ENCODE measurements at places on chromosomes 4 and X.

- DNase-seq = no peak
Observed at GRCh38 chrX:69027181-69028005, 137.9 kb downstream of the PJA1 start.

GRCh38 chr4:182749667-182750167 lies 167.5 kb downstream of the DCTD start:
- DNase-seq = peak; percentile 59

DNA sequence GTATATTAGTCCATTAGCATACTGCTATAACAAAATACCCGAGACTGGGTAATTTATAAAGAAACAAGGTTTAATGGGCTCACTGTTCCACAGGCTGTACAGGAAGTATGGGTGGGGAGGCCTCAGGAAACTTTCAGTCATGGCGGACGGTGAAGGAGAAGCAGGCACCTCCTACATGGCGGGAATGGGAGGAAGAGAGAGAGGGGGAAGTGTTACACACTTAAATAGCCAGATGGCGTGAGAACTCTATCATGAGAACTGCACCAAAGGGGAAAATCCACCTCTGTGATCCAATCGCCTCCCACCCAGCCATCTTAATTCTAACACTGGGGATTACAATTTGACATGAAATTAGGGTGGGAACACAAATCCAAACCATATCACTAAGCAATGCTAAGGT lies 98.9 kb upstream of the SH3RF1 start:
- no peak for DNase-seq

DNA sequence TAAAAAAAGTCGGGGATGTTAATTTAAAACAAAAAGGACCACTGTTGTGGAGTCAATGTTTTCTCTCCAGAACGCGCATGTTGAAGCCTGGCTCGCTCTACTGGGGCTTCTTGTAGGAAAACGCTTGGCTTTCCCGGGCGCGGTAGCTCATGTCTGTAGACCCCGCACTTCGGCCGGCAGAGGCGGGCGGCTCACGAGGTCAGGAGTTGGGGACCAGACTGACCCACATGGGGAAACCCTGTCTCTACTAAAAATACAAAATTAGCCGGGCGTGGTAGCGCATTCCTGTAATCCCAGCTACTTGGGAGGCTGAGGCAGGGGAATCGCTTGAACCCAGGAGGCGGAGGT lies 15.6 kb downstream of the NELFA start:
- no peak for DNase-seq

GRCh38 chr4:1192091-1192492 lies 19.7 kb upstream of the SPON2 start:
- DNase-seq = no peak

- no peak for DNase-seq
Observed at GRCh38 chr4:66123831-66124413, 453.6 kb upstream of the EPHA5 start.

DNA sequence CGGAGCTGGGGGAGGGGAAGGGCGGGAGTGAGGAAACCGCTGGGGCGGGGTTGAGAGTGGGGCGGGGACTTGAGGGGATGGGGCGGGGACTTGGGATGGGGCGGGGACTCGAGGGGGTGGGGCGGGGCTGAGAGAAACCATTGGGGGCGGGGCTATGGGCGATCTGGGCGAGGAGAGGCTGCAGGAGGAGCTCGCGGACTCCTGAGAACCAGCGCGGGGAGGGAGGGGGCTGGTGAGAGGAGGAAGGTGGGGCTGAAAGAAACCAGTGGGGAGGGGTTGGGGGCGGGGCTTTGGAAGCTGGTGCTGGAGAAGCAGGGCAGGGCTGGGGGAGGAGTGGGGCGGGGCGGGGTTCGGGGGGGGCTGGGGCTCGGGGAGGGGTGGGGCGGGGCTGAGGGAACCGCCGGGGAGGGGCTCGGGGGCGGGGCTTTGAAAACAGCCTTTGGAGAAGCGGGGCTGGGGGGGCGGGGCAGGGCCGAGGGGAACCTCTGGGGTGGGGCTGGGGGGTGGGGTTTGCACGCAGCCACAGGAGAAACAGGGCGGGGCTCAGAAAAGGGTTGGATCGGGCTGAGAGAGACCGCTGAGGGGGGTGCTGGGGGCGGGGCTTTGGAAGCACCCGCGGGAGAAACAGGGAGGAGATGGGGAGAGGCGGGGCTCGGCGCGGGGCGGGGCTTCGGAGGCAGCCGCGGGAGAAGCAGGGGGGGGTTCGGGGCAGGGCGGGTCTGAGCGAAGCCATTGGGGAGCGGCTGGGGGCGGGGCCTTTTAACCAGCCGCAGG lies 777 bp upstream of the EOLA2 start:
- DNase-seq = no peak

- DNase-seq = no peak
Observed at GRCh38 chr4:69196209-69196965, 18.2 kb downstream of the UGT2B11 start.

DNA sequence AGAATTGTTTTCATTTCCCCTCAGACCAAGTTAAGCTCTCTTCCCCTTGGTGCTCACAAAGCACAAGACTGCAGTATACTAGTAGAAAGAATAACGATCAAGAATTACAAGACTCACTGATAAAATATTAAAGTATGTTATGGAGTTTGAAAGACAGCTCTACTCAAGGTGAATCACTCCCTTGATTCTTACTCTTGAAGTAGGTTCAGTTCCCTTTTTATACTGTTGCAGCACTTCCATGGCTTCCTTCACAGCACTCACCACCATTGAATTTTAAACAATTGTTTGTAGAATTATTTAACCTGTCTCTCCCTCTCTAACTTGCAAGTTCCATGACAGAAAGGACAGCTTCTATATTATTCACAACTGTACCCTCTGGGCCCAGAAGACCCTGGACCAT lies 42.2 kb downstream of the CASK start:
- DNase-seq = no peak

DNA sequence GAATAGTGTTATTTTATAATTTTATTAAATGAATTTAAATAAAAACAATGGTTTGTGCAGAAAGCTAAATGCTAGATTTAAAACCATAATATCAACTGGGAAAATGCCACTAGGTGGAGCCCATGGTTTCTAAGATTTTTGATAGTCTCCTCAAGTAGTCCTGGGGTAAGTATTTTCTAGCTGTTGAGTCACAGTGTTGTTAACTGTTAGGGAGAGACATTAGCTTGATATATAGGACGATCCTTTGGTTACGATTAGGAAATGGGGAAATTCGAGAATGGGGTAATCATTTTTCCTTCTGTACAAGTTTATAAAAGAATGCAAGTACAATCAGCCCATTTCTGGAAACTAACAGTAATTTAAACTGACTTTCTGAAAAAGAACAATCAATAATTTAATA lies 378.4 kb downstream of the ANKRD50 start:
- DNase-seq = no peak

DNA sequence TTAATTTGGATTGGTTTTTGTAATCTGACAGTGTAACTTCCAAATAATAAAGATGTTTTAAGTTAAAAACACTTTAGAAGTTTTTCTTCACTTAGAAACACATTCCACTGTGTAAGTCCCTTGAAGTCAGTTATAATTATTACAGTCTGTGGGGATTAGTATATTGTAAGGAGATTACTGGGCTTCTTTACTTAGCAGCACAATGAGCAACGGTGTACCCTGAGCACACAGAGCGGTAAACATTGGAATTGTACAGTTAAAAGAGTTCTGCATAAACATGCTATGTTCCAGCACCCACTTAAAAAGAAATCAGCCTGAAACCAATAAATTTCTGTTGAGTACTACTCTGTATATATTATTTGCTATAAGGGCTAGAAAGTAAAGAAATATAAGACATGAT lies 44.3 kb downstream of the CCSER1 start:
- no peak for DNase-seq

DNA sequence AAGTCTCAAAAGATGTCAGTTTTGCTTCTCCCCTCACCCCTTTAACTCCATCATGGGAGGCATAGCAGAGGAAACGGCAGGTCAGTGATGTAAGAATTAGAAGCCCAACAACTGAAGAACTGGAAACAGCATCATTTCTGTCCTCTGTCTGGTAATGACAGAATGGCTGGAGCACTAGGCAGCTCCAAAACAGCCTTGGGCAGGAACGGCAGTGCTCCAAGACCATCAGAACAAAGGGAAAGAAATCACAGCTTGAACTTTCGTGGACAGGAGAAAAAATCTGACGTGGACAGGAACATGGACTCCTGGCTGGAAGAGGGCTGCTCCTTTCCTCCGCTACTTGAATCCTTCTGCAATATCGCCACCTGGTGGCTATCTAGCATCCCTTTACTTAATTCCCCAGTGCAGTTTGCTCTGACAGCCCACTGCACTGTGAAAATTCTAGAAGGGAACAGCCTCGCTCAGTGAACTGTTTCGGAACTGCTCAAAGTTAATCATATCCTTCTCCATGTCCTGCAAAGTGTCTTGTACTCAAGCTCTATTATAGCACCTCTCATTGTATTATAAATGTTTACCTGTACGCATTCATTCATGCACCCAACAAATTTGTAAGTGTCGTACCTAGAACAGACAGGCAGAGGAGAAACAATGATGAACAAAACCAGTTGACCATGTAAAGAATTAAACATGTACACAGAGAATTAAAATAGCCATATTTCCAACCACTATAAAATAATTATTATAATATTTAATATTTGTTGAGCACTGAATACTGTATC lies 20.4 kb downstream of the SLC25A53 start:
- DNase-seq = peak; percentile 52

DNA sequence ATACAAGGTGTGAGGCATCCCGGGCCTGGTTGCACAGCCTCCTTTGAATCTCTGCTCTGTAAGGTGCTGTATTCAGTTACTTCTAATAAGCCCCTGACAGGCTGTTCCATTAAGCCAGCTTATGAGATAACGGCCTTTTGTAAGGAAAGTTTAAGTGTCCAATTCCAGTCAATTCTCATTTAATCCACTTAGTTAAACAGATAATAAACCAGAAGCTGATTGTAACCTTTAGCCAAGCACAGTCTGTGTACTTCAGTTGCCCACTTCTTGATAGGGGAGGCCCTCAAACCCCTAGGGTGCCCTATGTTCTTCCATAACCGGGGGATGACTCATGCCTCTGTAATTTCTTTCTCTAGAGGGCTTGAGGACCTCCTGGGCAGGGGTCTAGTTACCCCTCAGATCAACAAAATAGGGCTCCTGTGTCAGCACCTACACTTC lies 63.4 kb downstream of the RASL11B start:
- DNase-seq = no peak

GRCh38 chrX:446245-446644 lies 59.5 kb upstream of the PPP2R3B start:
- DNase-seq = no peak

DNA sequence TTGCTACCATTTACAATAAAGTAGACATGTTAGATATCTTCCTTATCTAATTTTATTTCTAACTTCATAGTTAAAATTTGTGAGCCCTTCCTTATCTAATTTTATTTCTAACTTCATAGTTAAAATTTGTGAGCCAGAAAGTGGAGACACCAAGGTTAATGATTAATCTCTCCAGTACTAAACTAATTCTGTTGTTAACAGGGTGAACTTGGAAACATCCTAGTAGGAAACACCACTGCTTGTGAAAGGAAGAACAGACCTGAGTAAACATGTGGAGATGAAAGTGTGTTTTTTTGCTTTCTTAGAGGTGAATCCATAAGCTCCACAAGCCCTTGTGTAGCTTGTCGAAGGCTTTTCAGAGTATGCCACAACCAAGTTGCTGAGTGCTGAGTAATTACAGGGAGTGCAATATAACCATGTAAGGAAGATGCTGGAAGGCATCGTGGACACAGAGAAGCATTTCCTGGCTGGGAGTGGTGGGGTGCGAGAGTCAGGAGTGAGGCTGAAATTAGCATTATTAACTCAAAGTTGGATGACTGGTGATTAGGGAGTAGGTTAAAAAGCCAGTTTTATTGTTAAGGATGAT lies 118.6 kb upstream of the NEIL3 start:
- no peak for DNase-seq

DNA sequence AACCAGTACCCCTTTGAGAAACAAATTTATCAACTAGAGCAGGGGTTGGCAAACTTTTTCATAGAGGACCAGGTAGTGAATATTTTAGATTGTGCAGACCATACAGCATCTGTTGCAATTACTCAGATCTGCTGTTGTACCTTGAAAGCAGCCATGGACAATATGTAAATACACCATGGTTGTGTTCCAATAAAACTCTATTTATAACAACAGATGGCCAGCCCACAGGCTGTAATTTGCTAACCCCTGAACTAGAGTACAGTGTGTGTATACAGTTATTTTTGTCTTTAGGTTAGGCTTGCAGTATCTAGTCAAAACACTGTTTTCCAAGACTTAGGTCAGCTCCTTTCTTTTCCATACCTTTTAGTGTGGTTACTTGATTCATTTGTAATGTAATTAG lies 54.4 kb downstream of the PHKA1 start:
- DNase-seq = no peak

- no peak for DNase-seq
Observed at GRCh38 chrX:21166272-21166982, 207.8 kb upstream of the CNKSR2 start.

GRCh38 chr4:182770996-182771514 lies 146.1 kb downstream of the DCTD start:
- no peak for DNase-seq

GRCh38 chrX:97402903-97403302 lies 519.2 kb downstream of the RPA4 start:
- no peak for DNase-seq

DNA sequence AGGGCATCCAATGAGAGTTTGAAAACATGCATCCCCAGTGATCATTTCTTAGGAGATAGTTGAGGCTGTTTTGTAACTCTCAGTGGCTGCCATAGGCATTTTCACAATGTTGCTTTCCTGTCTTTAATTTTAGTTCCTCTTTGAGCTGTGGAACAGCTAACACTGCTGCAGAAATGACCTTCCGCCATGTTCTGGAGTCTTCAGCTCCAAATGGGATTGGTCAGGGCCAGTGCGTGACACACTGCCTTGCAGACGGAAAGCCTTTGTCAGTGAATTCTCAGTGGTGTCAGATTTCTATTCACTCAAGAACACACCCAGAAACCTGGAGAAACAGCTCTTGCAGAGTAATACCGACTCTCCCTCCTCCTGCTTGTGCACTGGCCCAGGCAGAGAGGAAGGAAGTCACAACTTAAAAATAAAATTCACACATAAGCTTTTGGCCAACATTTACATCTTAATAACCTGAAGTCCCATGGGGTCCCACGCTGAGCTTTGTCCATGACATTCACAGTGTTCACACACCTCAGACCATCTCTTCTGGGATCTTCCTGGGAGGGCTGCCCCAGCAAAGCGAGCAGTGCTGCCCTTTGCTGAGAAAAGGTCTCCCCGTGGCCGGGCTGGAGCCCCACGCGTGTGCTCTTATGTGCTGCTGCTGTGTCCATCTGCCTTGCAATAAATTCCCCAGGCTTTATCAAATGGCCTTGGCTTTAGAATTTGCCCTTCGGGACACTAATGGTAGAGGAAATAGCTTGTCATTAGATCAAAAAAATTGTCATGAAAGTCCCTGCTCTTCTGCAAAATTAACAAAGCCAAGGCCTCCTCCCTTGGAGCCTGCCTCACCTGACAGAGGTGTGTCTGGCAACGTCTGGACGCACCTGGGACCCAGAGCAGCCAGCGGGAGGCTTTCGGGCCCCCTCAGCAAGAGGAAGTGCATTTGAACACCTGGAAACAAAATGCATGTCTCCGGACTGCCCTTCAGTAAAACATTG lies 126.8 kb downstream of the IRF2 start:
- no peak for DNase-seq
